Bronchus fibroblast of lung (primary cell): ENCODE measurements at places on chromosomes 1 and 21. TPM values are rescaled to one million over a fixed set of nuclear protein-coding genes. Genes with fewer than 3 reads are reported as not detected.

Gene TEX38
- not detected in 2 replicates for total RNA-seq

Gene IL19
- not detected in 2 replicates for total RNA-seq

Gene ANKRD45
- total RNA-seq: 0.30 and 0.50 TPM in 2 replicates

Gene TRIM58
- not detected in 2 replicates for total RNA-seq

Gene RIPK4
- under 0.01 TPM in 1 of 2 replicates, not detected in the other for total RNA-seq

Gene TAF12
- 29.7 and 32.6 TPM in 2 replicates for total RNA-seq

Gene CBS
- total RNA-seq: 54.0 and 58.7 TPM in 2 replicates

Gene TFF3
- total RNA-seq: not detected in 2 replicates

Gene PGLYRP3
- not detected in 2 replicates for total RNA-seq

Gene SPRR1A
- total RNA-seq: not detected in 2 replicates

Gene SPATA45
- total RNA-seq: not detected in 2 replicates

Gene SPRR1B
- not detected in 2 replicates for total RNA-seq

Gene NPHS2
- total RNA-seq: not detected in 2 replicates

Gene PWP2
- total RNA-seq: 3.4 and 6.7 TPM in 2 replicates

Gene NCMAP
- not detected in 2 replicates for total RNA-seq

Gene LCE1B
- not detected in 2 replicates for total RNA-seq

Gene LCE3D
- not detected in 2 replicates for total RNA-seq

Gene NEGR1
- total RNA-seq: 2.1 and 2.5 TPM in 2 replicates

Gene TSPAN1
- 0.89 and 1.0 TPM in 2 replicates for total RNA-seq

Gene LENEP
- not detected in 2 replicates for total RNA-seq

Gene ATP1A4
- not detected in 2 replicates for total RNA-seq

Gene KIF2C
- total RNA-seq: 64.9 and 71.5 TPM in 2 replicates

Gene ERO1B
- total RNA-seq: 0.30 and 1.5 TPM in 2 replicates

Gene CFAP107
- not detected in 2 replicates for total RNA-seq

Gene FAM177B
- total RNA-seq: not detected in 2 replicates

Gene SPRR2B
- not detected in 2 replicates for total RNA-seq

Gene ACTL8
- 0.30 and 0.34 TPM in 2 replicates for total RNA-seq

Gene HTR1D
- not detected in 2 replicates for total RNA-seq

Gene RSPH1
- total RNA-seq: not detected in 2 replicates

Gene SPATA17
- 0.15 and 0.84 TPM in 2 replicates for total RNA-seq

Gene DNALI1
- 7.9 and 8.2 TPM in 2 replicates for total RNA-seq

Gene AHDC1
- 8.3 and 8.6 TPM in 2 replicates for total RNA-seq

Gene KIRREL1
- 57.7 and 58.1 TPM in 2 replicates for total RNA-seq

Gene PCP4L1
- not detected in 2 replicates for total RNA-seq

Gene SH3D21
- 1.3 and 1.8 TPM in 2 replicates for total RNA-seq

Gene FAM78B
- 0.15 and 0.17 TPM in 2 replicates for total RNA-seq

Gene GUCA2B
- total RNA-seq: not detected in 2 replicates

Gene BTBD19
- total RNA-seq: 1.8 and 2.4 TPM in 2 replicates

Gene RORC
- 0.15 TPM in 1 of 2 replicates, not detected in the other for total RNA-seq

Gene VHLL
- total RNA-seq: not detected in 2 replicates

Gene KRTAP10-2
- total RNA-seq: not detected in 2 replicates
